ENCODE measurements at places on chromosomes 7 and 10. TPM values are rescaled to one million over a fixed set of nuclear protein-coding genes. Genes with fewer than 3 reads are reported as not detected.

The EFCAB10 gene
- total RNA-seq: 0.78 TPM

The PAPOLB gene
- total RNA-seq: not detected

The SLC35G1 gene
- 2.9 TPM for total RNA-seq

DNA sequence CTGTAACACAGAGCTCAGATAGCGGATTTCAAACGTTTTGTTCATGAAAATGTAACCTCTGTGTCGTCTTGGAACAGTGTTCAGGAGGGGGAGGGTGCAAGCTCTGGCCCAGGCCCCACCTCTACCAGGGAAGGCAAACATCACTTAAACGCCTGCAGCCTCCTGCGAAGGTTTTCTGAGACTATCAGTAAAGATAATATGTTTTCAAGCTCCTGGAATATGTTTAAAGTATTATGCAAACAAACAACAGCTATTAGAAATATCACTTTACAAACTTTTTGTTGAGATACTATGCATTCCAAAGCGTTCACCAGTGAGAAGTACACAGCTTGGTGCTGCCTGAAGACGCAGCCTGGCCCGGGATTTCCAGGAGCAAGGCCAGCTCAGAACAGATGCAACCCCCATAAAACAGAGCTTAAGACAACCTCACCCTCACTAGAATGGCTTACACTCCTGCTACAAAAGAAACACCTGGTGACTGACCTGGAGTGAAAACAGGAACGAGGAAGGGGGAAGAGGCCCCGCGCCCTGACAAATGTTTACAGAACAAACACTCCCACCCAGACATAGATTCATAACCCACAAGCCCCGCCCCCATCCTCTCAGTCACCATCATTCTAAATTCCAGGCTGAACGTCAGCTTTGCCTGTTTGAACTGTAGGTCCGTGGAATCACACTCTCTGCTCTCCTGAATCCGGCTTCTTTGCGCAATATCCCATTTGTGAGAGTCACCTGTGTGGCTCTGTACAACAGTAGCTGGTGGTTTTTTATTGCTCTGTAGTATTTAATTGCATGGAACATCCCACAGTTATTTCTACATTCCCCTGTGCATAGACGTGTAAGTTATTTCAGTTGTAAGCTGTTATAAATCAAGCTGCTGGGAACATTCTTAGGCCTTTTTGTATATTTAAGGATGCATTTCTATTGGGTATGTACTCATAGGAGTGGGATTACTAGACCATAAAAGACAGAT is 155.0 kb downstream of the PTPRN2 start:
- DNase-seq: no peak

DNA sequence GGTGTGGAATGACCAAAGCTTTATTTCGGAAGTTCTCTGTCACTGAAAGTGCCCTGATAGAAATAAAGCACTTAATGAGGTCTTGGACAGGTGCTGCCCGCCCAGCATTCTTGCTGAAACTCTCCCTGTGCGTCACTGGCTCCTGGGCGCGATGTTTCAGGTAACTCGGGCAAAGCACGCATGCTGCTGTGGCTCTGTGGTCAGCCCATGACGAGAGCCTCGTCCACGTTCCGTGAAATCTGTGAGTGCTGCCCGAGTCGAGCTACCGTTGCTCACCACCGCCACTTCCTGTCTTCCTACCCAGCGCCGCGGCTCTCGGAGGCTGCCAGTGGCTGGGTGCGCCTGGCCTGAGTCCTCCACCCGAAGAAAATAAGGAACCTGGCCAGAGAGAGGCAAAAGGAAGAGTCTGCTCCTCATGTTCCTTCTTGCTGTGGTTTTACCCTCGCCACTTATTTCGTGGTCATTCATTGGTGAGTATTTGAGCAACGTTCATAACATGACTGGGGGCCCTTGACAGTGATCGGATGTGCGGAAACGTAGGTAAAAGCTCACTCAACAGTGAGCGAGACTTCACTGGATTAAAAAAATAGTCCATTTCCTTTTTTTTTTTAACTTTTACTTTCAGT is 95.5 kb downstream of the MAP3K8 start:
- peak; percentile 72 for DNase-seq

DNA sequence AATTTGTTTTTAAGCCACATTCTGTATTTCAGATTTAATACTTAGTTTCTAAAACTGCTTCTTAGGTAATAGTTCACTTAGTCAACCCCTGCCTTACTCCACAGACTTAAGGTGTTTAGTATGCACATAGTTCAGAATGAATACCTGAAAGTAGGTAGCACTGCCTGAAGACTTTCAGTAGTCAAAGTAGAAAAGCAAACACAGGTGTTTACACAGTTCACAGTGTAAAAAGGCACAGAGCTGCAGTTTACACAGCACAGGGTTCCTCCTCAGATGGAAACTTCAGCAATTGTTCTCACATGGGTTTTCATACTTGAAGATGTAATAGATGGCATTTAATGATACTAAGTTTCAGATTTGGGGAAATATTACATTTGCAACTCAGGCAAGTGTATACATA is 3.1 kb upstream of the PKD1L1 start:
- no peak for DNase-seq

DNA sequence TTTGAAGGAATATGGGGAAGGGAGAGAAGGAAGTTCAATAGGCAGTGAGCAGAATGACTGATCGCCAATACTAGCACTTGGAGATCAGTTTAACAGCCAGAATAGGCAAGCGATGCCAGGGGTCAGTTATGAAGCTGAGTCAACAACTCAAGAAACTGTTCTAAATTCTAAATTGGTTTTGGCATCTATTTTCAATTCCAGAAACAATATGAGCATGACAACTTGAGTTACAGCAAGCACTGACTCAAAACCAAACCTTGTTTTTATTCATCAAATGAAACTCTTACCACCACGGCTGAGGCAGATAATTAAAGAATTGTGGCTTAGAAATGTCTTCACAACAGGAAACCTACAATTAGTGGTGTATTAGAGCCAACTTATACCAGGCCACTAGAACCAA is 180.5 kb upstream of the ASAH2 start:
- DNase-seq: no peak

- no peak for DNase-seq
Measured at GRCh38 chr10:5595994-5596471, 70.4 kb downstream of the ASB13 start.

DNA sequence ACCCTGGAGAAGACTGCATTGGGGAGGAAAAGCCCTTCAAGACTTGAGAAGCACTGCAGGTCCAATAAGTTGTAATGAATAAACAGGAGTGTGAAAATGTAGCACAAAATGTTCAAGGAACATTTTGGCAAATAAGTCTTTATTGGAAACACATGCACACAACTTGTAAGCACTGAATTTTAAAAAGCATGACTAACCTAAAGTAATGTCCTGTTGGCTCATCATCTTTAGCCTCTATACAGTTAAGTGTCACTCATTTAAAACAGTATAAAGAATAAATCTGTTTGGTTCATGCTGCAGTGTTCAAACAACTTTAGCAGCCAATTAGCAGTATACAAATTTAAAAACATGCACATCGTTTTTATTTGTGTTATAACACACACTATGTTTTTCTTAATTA is 108.6 kb downstream of the CDK6 start:
- DNase-seq: no peak

GRCh38 chr10:102300278-102300843 is 55.0 kb downstream of the GBF1 start:
- no peak for DNase-seq

Data from CD4-positive, alpha-beta T cell (primary cell).